Nucleus accumbens (tissue), 56 donors: ENCODE measurements at places on chromosomes 7 and 10.

- peak; percentile 32 for DNase-seq
Measured at GRCh38 chr7:116953906-116954838, 871 bp downstream of the ST7 start.

GRCh38 chr10:76133597-76134255 lies 702.3 kb downstream of the LRMDA start:
- DNase-seq: no peak

DNA sequence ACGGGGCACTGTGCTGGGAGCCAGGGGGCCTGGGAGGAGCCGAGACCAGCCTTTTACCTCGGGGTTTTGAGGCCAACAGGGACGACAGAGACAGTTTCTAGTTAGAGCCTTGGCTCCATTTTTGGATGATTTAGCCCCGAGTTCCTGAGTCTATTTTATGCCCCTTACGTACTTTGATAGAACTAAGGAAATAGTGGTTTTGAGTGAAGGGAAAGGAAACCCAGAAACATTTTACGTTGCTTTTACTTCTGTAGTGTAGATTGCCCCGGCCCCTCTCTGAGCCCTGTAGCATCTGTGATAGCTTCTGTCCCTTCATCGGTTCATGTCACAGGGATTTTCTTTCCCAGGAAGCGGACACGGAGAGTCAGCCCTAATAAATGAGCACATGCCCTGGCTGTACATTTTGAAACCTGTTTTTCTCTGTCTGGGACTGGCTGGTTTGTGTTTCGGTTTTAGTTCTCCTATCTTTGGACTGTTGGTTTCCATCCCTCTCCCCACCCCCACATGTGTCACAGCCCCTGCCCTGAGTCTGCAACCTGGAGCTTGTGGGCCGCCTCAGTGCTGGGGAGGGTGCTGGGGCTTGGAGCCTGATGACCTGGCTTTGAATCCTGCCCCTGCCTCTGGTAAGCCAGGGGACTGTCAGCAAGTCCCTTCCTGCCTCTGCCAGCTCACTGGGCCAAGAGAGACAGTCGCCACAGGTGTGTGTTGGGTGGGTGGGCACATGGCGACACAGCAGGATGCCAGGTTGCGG lies 6.9 kb upstream of the ORAI2 start:
- no peak for DNase-seq

- DNase-seq: no peak
Measured at GRCh38 chr7:90111-91063, 102.0 kb upstream of the FAM20C start.

- no peak for DNase-seq
Measured at GRCh38 chr7:32583791-32584190, 88.5 kb downstream of the AVL9 start.

DNA sequence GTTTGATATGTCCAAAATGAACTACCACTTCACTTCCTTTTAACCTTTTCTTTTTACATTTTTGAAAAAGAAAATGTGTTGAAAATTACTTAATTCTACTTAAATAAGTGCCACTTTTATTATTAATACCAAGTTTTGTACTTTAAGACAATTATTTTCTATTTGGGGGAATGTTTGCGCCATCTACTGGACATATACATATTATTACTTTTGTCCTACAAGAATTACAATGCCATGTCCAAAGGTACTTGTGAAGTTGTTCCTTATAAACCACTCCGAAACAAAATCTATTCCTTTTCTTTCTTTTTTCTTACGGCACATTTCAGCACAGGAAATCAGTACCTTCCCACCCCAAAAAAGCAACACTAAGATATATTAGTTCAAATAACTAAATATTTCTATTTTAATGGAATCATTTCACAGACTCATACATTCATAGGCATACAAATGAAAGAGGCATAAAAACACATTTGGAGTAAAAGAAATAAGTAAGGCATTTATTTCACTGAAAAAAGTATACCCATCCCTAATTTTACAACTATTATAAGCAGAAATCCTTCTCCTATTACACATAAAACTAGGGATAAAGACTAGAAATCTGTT lies 169.9 kb downstream of the RNF133 start:
- DNase-seq: no peak

GRCh38 chr10:58955615-58956014 lies 220.8 kb upstream of the PHYHIPL start:
- DNase-seq: no peak
